Renal cortex interstitium (tissue), 15 donors: ENCODE measurements at places on chromosomes 7 and 10. TPM values are rescaled to one million over a fixed set of nuclear protein-coding genes. Genes with fewer than 3 reads are reported as not detected.

DNA sequence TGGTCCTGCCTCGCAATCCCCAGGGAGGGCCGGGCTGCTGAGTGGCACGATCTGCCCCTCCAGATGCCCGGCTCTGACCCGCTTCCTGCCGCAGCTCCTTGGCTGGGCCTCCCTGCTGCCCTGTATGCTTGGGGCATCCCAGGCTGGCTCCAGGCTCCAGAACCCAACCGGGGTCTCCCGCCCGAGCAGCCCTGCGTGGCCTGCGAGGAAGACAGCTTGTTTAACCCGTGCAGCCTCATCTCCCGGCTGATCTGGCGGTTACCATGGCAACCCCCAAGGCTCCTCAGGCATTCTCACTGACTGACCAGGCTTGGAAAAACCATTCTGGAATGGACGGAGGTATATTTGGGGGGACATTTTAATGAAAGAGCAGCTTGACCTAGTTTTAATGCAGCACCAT is 232.4 kb upstream of the MYO3A start:
- no peak for DNase-seq

GRCh38 chr10:106577266-106577665 is 587.2 kb downstream of the SORCS1 start:
- no peak for DNase-seq

The TAX1BP1 gene
- polyA plus RNA-seq: 115 TPM

DNA sequence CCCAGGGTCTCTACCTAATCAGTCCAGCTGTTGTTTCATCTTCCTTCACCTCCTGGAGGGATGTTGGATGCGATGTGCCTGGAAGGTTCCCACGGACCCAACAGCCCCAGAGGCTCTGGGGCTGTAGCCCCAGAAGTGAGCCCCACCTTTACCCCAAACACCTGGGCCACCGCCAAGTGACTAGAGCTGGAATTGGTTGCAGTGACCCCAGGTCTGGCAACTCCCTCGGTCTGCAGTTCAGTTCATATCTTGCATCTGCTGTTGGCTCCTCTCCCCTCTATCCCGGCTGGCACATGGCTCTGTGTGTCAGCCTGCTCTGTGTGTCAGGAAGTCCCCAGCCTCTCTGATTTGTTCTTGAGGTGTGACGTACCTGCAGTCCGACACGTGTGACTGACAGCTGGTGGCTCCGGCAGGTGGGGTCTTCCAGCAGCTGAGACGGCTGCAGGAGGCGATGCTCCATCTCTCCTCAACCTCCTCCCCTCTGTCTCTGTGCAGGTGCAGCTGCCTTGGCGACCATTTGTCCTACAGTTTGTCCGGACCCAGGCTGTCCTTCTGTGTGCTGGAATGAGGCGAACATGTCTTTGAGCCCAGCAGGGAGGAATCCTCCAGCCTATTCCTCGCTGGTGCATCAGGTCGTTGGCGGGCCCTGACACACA is 38.6 kb downstream of the ELFN1 start:
- no peak for DNase-seq

The ITIH5 gene
- 20.9 TPM for polyA plus RNA-seq
